ENCODE measurements at places on chromosomes 3 and 15.

DNA sequence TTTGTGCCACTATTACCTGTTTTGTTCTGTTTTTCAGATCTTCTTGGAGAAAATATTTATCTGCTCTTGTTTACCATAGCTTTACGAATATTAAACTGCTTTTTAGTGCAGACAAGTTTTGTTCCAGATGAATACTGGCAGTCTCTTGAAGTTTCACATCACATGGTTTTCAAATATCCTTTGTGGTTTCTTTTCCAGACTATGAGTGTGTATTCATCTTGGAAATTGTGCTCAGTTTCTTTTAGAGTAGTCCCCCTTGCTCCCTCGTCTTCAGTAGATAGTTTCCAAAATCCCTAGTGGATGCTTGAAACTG lies 1.2 kb downstream of the PIGB start:
- peak overlapping the region; percentile 90 for H3K4me3 ChIP-seq
- peaks cover 4% of the 10 kb centered on the region for H3K36me3 ChIP-seq
- peak overlapping the region; percentile 52 for H3K27ac ChIP-seq
- no peaks in the 10 kb centered on the region for H3K27me3 ChIP-seq
- H3K4me1 ChIP-seq, result peaks cover 41% of the 10 kb centered on the region

DNA sequence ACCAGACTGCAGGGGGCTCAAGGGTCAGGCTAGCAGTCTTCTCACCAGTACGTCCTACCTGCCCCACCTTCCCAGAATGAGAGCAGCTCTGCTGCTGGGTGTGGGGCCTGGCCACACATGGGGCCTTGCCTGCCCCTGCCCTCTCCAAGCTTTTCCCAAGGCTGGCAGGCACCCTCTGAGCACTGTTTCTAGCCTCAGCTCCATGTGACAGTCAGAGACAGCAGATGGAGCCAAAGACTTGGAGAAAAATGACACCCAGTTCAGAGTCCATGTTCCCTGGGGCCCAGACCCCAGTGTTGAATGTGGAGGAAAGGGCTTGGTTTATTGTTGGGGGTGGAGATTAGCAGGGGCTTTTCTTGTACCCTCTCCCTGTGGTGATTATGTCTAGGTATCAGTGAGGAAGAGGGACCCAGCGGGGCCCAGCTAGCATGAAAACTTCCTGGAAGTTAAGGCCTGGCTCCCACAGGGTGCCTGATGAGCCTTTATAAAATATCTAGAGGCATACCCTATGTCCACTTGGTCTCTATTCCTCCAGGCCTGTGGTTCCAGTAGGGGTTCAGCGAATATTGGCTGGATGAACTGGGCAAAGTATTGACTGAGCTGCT lies 153.8 kb downstream of the EEFSEC start:
- no peaks in the 10 kb centered on the region for H3K27me3 ChIP-seq
- H3K4me1 ChIP-seq, result no peaks in the 10 kb centered on the region
- DNase-seq, result no peak
- H3K36me3 ChIP-seq, result peaks cover 6% of the 10 kb centered on the region
- no peak overlapping the region for H3K27ac ChIP-seq
- H3K4me3 ChIP-seq, result no peak overlapping the region

GRCh38 chr3:143472731-143473523 lies 353.4 kb downstream of the CHST2 start:
- no peaks in the 10 kb centered on the region for H3K27me3 ChIP-seq
- peaks cover 8% of the 10 kb centered on the region for H3K4me1 ChIP-seq

DNA sequence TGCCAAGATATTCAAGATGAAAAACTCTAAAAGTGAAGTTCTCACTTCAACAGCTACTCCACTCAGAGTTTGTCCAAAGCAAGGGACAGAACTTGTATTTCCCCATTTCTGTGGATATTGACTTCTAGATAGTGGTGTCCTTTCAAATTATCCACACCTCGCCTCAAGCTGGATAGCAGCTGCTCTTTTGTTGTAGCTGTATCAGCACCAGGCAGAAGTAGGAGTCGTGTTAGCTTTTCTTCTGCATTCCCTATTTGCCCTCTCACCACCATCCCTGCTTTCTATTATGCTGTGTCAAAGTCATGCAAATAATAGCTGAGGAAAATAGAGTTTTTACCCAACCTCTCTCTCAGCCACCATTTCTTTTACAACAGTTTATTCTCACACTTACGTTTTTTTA lies 303.8 kb downstream of the EPHA3 start:
- no peak overlapping the region for H3K4me3 ChIP-seq
- no peaks in the 10 kb centered on the region for H3K36me3 ChIP-seq
- no peaks in the 10 kb centered on the region for H3K4me1 ChIP-seq
- no peaks in the 10 kb centered on the region for H3K27me3 ChIP-seq
- no peak overlapping the region for H3K27ac ChIP-seq

DNA sequence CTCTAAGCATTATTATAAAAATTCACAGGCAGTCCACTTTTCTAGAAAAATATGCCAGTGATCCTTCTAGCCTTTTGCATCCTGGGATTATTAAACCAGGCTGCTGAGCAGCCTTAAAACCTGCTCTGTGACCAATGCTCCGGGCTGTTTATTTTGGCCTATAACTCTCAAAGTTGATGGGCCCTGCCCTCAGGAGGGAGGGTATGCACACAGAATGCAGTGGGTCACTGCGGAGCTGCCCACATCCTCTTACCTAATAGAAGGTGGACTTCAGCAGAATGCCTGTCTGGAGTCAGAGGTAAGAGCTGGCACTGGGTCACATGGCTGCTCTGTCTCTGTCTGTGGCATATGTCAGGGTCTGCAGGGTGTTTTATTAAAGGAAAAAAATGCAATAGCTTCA lies 26.0 kb downstream of the CPNE4 start:
- H3K36me3 ChIP-seq, result no peaks in the 10 kb centered on the region
- no peaks in the 10 kb centered on the region for H3K27me3 ChIP-seq
- no peak overlapping the region for H3K4me3 ChIP-seq
- H3K4me1 ChIP-seq, result no peaks in the 10 kb centered on the region

- H3K36me3 ChIP-seq, result no peaks in the 10 kb centered on the region
- no peak overlapping the region for H3K27ac ChIP-seq
- H3K4me1 ChIP-seq, result no peaks in the 10 kb centered on the region
Observed at GRCh38 chr3:195777975-195778374, 33.8 kb downstream of the MUC4 start.

GRCh38 chr3:71294919-71295318 lies 288.6 kb downstream of the FOXP1 start:
- no peak overlapping the region for H3K27ac ChIP-seq
- no peak for DNase-seq
- H3K4me1 ChIP-seq, result no peaks in the 10 kb centered on the region

- no peaks in the 10 kb centered on the region for H3K27me3 ChIP-seq
- no peak for DNase-seq
- H3K36me3 ChIP-seq, result no peaks in the 10 kb centered on the region
- H3K27ac ChIP-seq, result no peak overlapping the region
Observed at GRCh38 chr3:16419640-16420241, 93.8 kb downstream of the RFTN1 start.

- DNase-seq, result no peak
- no peak overlapping the region for H3K27ac ChIP-seq
- no peaks in the 10 kb centered on the region for H3K27me3 ChIP-seq
- no peak overlapping the region for H3K4me3 ChIP-seq
- H3K4me1 ChIP-seq, result no peaks in the 10 kb centered on the region
- H3K36me3 ChIP-seq, result no peaks in the 10 kb centered on the region
Observed at GRCh38 chr15:86700864-86701610, 621.4 kb downstream of the AGBL1 start.

- no peak overlapping the region for H3K27ac ChIP-seq
- peaks cover 18% of the 10 kb centered on the region for H3K27me3 ChIP-seq
- no peak for DNase-seq
- no peak overlapping the region for H3K4me3 ChIP-seq
Observed at GRCh38 chr15:67098768-67099282, 33.4 kb downstream of the SMAD3 start.

- no peak overlapping the region for H3K27ac ChIP-seq
- DNase-seq, result no peak
- no peak overlapping the region for H3K4me3 ChIP-seq
- peaks cover 49% of the 10 kb centered on the region for H3K27me3 ChIP-seq
- H3K4me1 ChIP-seq, result peaks cover 28% of the 10 kb centered on the region
- H3K36me3 ChIP-seq, result no peaks in the 10 kb centered on the region
Observed at GRCh38 chr3:189322339-189322738, 150.6 kb downstream of the TPRG1 start.

- H3K36me3 ChIP-seq, result no peaks in the 10 kb centered on the region
- H3K27ac ChIP-seq, result no peak overlapping the region
- DNase-seq, result no peak
- H3K27me3 ChIP-seq, result no peaks in the 10 kb centered on the region
- no peak overlapping the region for H3K4me3 ChIP-seq
- H3K4me1 ChIP-seq, result no peaks in the 10 kb centered on the region
Observed at GRCh38 chr3:183386651-183387050, 41.8 kb downstream of the MCF2L2 start.

DNA sequence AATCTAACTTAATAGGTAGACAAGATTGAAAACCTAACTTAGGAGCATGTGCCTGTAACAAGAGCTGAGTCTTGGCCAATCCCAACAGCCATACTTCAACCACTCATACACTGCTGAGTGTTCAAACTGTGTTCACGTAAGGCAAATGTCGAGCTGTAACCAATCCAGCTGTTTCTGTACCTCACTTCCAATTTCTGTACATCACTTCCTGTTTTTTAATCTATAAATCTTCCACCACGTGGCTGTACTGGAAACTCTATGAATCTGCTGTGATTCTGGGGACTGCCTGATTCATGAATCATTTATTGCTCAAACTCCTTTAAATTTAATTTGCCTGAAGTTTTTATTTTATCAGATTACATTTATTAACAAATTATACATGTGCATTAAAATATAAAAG lies 44.6 kb upstream of the NEDD4 start:
- no peak overlapping the region for H3K4me3 ChIP-seq
- no peaks in the 10 kb centered on the region for H3K36me3 ChIP-seq
- no peaks in the 10 kb centered on the region for H3K27me3 ChIP-seq
- no peak overlapping the region for H3K27ac ChIP-seq
- DNase-seq, result no peak

DNA sequence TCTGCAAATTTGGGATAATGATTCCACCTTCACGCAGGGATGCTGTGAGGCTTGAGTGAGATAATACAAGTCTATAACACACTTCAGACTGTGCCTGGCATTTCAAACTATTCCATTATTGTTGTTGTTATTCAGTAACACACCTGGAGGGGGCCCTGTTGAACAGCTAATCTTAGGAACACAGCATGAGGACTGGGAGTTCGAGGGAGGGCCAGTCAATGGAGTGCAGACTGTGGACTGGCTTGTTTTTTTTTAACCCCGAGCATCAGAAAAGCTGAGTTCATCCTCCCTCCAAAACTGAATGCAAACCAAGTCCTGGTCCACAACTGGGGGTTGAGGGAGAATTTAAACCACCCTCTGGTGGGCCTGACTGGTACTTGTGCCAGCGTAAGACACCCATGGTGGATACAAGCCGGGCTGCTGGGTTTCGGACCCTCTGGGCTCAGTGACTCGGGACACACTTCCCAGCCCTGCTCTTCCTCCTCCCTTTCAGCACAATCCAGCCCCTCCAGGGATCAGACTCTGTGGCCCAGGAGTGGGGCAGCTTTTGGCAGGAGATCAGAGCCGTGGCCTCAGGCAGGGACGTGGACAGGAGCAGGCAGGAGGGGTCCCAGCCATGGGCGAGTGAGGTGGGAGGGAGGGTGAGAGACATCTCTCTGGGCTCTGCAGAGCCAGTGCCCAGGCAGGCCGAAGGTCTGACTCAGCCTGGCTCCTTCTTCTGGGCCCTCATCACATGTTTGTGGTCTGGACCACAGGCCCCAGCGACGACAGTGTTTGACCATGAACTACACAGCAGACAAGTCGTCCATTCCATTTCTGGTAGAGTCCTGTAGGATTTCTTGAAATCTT lies 36.3 kb upstream of the MEX3B start:
- no peaks in the 10 kb centered on the region for H3K27me3 ChIP-seq
- no peaks in the 10 kb centered on the region for H3K36me3 ChIP-seq
- no peak overlapping the region for H3K27ac ChIP-seq
- DNase-seq, result no peak
- no peak overlapping the region for H3K4me3 ChIP-seq

- DNase-seq, result peak; percentile 29
- no peaks in the 10 kb centered on the region for H3K36me3 ChIP-seq
- H3K4me3 ChIP-seq, result no peak overlapping the region
- no peaks in the 10 kb centered on the region for H3K27me3 ChIP-seq
- no peaks in the 10 kb centered on the region for H3K4me1 ChIP-seq
Observed at GRCh38 chr3:146577662-146578061, 27.5 kb downstream of the PLSCR5 start.

GRCh38 chr3:126147932-126148683 lies 32.3 kb downstream of the ALDH1L1 start:
- no peak for DNase-seq
- no peak overlapping the region for H3K27ac ChIP-seq
- no peak overlapping the region for H3K4me3 ChIP-seq
- H3K4me1 ChIP-seq, result no peaks in the 10 kb centered on the region
- H3K36me3 ChIP-seq, result no peaks in the 10 kb centered on the region
- peaks cover 2% of the 10 kb centered on the region for H3K27me3 ChIP-seq

- H3K4me3 ChIP-seq, result no peak overlapping the region
- H3K36me3 ChIP-seq, result peaks cover 68% of the 10 kb centered on the region
- H3K4me1 ChIP-seq, result peaks cover 73% of the 10 kb centered on the region
- DNase-seq, result no peak
Observed at GRCh38 chr3:45944830-45945620, 1.8 kb downstream of the CXCR6 start.

DNA sequence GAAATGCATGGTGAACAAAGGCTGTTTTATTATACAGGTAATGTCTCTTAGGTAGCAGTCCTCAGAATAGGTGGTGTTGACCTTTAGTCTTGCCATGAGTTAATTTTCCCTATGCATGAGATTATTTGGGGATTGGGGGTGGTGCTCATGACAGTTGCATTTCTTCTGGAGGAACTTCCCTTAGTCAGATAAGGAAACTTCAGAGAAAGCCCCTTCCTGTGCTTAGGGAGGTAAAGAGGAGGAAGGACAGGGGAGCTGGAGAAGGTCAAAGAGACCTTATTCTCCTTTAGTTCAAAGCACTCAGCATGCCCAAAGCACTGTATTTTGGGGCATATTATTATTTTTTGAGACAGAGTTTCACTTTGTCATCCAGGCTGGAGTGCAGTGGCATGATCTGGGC lies 47.7 kb downstream of the ZBTB11 start:
- DNase-seq, result no peak
- no peaks in the 10 kb centered on the region for H3K36me3 ChIP-seq
- no peaks in the 10 kb centered on the region for H3K4me1 ChIP-seq
- no peaks in the 10 kb centered on the region for H3K27me3 ChIP-seq
- H3K27ac ChIP-seq, result no peak overlapping the region
- no peak overlapping the region for H3K4me3 ChIP-seq

DNA sequence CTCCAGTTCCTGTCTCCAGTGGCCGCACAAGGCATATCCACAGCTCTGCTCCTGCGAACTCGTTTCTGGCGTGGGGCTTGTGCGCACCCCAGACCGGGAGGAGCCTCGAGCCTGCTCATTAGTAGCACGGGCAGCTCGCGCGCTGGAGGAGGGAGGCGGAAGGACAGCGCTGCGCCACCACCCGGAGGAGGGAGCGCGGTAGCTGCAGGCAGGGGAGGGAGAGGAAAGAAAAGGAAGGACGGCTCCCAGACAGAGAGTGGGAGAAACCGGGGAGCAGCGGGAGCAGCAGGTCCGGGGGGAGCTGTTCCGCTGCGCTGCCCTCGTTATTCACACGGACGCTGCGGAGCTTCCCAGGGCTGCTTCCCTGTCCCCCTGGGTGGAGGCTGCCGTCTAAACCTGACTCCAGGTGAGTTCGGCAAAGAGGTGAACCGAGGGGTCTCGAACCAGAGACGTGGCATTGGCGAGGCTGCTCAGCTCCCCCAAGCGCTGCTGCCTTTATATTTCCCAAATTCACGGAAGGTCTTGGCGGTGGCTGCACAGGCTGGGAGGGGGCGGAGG lies 121.3 kb upstream of the ZNF717 start:
- no peak overlapping the region for H3K27ac ChIP-seq
- no peaks in the 10 kb centered on the region for H3K36me3 ChIP-seq
- DNase-seq, result no peak
- H3K27me3 ChIP-seq, result no peaks in the 10 kb centered on the region
- no peak overlapping the region for H3K4me3 ChIP-seq
- no peaks in the 10 kb centered on the region for H3K4me1 ChIP-seq

All from DND-41 (cell line).